Stimulated activated CD4-positive, alpha-beta T cell treated with anti-CD3 and anti-CD28 coated beads, Interleukin-4, amount 100 ng/mL, for 24 hours (primary cell): ENCODE measurements at places on chromosomes 12 and 14.

- DNase-seq = no peak
These were observed 3.7 kb upstream of the SLC35F4 start for GRCh38 chr14:57869617-57870016.

DNA sequence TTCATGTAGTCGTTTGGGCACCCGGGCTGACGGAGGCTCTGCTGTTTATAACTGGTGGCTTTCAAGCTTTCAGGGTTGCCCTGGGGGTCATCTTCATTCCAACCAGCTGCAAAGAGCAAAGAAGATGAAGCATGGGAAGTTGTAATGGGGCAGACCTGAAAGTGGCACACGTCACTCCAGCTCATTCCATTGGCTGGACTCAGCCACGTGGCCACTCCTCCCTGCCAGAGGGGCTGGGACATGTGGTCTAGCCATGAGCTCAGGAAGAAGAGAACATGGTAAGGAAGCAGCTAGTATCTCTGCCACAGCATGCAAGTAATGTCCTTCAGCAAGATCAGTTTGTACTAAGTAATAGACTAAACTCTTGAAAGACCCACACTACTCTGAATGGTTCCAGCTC lies 51.7 kb upstream of the FERMT2 start:
- no peak for DNase-seq

- DNase-seq = no peak
These were observed 15.3 kb upstream of the ARID4A start for GRCh38 chr14:58282925-58283593.

DNA sequence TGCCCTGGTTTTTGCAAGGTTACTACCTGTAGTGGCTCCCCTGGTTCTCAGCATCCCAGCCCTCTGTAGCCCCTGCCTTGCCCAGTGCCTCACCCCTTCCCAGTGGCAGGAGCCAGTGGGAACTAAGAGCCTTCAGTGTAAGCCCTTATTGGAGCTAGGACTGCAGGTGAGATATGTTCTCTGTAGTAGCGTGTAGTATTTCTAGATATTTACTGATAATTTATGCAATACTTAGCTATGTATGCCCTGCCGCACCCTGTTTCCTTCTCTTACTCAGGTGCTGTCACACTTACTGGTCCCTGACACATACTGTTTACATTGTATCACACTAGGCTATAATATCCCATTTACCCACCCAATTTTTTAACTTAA lies 3.6 kb downstream of the BMAL2 start:
- no peak for DNase-seq

DNA sequence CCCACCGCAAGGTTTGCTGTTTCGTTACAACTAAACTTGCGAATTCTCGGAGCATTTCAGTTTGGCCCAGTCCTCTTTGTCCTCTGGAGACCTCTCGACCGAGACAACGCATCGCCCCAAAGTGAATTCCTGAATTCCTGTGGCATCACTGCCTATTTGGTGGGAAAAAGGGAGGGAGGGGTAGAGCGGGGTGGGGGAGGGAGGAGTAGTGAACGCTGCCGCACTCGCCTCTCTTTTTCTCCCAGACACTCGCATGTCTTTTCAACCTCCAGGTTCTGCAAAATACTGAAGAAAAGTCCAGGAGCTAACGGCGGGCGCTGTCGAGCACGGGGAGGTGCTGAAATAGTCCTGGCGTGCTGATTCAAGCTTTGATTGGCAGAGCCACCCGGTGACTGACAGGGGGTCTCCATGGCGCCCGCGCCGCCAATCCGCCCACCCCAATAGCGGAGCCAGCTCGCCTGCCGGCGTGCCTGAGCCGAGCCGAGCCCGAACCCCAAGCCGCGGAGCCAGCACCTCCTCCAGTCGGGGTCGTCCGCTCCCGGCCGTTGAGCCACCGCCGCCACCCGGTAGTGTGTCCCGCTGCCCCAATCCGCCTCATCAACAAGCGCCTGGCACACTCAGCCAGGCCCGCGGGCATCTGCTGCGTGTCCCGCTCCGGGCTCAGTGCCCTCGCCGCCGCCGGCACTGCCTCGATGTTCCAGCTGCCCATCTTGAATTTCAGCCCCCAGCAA lies at the start of gene SIX6:
SIX6 (plus strand) TSS at position 440 of the 731 bp plus-strand sequence; CDS start at position 693, 253 bp downstream.
- DNase-seq = no peak

DNA sequence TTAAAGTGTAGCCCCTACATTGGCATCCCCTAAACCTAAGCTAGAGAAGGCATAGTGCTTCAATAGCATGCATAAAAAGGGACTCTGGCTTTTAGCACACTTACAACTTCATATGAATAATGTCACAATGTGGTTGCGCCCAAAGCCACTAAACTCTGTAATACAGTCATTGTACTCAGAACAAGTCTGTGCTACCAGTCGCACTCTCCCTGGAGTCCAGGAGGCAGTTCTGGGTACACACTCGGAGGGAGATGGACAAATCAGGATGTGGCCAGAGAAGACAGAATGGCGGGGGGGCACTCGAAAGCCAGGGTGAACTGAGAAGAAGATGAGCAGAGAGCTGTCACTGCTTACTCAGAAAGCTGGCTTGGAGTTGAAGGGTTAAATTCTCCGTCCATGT lies 10.6 kb downstream of the SAMD4A start:
- DNase-seq = no peak

GRCh38 chr14:106848330-106849121 lies 1322.1 kb downstream of the TMEM121 start:
- no peak for DNase-seq

DNA sequence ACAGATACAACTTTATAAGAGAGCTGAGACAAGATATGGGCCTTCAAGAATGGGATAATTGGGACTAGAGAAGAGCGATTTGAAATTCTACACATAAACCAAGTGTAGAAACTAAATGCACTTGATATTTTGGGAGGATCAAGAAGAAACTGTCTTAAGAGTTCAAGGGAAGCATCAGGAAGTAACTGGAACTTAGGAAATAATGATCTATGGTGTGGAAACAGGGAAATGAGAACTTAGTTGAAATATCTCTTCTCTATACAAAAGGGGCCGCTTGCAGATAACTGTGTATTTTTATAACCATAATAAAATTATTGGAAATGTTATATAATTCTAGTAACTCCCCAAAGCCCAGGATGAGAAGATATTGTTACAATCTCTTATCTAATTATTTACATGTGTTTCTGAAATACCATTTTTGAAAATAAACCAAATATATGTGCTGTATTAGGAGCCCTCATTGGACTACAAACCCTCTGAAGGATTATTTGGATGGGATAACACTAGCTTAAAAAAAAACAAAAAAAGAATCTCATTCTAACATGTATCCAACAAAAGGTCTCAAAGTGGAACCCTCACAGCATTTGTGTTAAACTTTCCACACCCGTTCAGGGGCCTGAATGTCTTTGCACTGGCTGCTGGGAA lies 84.7 kb upstream of the FLRT2 start:
- DNase-seq = no peak

DNA sequence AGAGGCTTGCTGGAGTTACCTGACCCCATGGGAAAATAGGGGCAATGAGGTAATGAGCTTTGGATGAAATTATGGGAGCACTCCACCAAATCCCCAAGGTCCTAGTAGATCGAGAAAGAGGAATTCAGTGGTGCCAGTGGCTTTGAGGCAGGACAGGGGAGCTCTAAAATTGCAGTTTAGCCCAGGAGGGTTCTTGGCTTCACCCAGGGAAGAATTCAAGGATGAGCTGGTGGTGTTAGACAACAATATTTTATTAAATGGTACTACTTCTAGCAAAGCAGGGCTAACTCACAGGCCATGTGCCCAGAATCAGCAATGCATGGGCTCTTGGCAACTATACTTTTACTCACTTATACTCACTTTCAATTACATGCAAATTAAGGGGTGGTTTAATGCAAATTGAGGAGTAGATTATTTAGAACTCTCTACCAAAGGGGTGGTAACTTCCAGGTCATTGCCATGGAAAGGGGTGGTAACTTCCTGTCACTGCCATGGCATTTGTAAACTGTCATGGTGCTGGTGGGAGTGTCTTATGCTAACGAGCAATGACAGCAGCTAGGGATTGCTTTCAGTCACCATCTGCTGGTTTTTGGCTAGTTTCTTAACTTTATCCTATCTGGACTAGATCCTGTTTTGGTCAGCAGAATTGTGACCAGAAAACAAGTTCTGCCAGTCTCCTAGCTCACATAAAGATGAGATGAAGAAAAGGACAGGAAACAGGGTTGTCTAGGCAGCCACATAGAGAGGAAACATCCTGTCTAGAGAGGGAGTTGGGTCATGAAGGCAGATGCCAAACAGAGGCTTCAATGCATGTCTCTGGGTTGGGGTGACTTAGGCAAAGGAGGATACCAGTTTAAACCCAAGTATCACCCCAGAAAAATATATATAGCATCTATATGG lies 64.7 kb downstream of the ZNF641 start:
- DNase-seq = peak; percentile 24

DNA sequence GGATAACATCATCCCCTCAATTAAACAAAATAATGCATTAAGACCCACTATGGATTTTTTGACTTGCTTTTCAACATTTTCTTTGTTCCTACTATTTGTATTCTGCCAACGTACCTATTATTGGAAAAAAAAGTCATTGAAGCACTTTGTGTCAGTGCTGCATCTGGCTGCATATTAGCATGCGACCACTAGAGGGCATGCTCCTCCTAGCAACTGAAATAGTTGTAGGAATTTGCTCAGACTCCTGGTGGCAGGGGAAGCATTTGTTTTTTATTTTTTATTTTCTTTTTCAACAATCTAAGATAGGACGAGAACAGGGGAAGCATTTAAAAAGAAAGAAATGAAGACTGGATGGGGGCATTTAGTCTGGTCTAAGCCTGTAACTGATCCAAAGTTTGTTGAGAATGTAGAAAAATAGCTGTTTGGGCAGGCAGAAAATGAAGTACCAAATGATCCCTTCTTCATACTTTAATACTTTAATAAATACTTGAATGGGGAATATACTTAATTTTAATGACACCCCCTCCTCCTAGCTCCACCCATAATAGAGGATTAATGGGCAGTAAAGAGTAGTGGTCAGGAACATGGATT lies 14.5 kb upstream of the CLEC4A start:
- DNase-seq = peak; percentile 83
